Naive B cell (primary cell): ENCODE measurements at places on chromosomes 5 and 9. TPM values are rescaled to one million over a fixed set of nuclear protein-coding genes. Genes with fewer than 3 reads are reported as not detected.

PCDHB16 gene
- polyA plus RNA-seq: not detected

SLC25A2 gene
- not detected for polyA plus RNA-seq

ZNF300 gene
- polyA plus RNA-seq: 2.8 TPM

CDC20B gene
- polyA plus RNA-seq: not detected

SYK gene
- polyA plus RNA-seq: 261 TPM

CSNK1A1 gene
- polyA plus RNA-seq: 130 TPM

C9orf153 gene
- not detected for polyA plus RNA-seq

LOX gene
- not detected for polyA plus RNA-seq

WDR38 gene
- polyA plus RNA-seq: not detected

MAP1B gene
- 0.90 TPM for polyA plus RNA-seq

ZNF622 gene
- polyA plus RNA-seq: 41.4 TPM

C9orf85 gene
- 14.5 TPM for polyA plus RNA-seq

GOLGA2 gene
- polyA plus RNA-seq: 8.0 TPM

FOXD4L4 gene
- not detected for polyA plus RNA-seq

ANKRD18A gene
- polyA plus RNA-seq: not detected

C9orf50 gene
- not detected for polyA plus RNA-seq

SOX30 gene
- 0.78 TPM for polyA plus RNA-seq

IRX2 gene
- not detected for polyA plus RNA-seq

DMGDH gene
- polyA plus RNA-seq: not detected

IRGM gene
- polyA plus RNA-seq: 0.26 TPM

BHMT2 gene
- polyA plus RNA-seq: not detected

TAF1L gene
- polyA plus RNA-seq: not detected

CDKN2A gene
- 1.3 TPM for polyA plus RNA-seq

SIT1 gene
- 90.7 TPM for polyA plus RNA-seq

DMRTA1 gene
- polyA plus RNA-seq: not detected

PCDHGB3 gene
- not detected for polyA plus RNA-seq

HTR4 gene
- polyA plus RNA-seq: not detected

GNA14 gene
- not detected for polyA plus RNA-seq

PRDM9 gene
- not detected for polyA plus RNA-seq

MARCOL gene
- not detected for polyA plus RNA-seq

SHISAL2B gene
- polyA plus RNA-seq: not detected

PLAC8L1 gene
- not detected for polyA plus RNA-seq

SLC45A2 gene
- not detected for polyA plus RNA-seq

ACTBL2 gene
- polyA plus RNA-seq: not detected

IL31RA gene
- not detected for polyA plus RNA-seq

GSN gene
- 5.6 TPM for polyA plus RNA-seq

FOXD4L6 gene
- not detected for polyA plus RNA-seq

BTNL9 gene
- 0.73 TPM for polyA plus RNA-seq

LVRN gene
- not detected for polyA plus RNA-seq

TEX48 gene
- not detected for polyA plus RNA-seq

RBM27 gene
- polyA plus RNA-seq: 6.6 TPM

DCTN4 gene
- polyA plus RNA-seq: 12.9 TPM

CDHR2 gene
- not detected for polyA plus RNA-seq

SPEF2 gene
- 1.8 TPM for polyA plus RNA-seq

MCTP1 gene
- 2.3 TPM for polyA plus RNA-seq

SLC1A1 gene
- polyA plus RNA-seq: not detected

PDLIM4 gene
- polyA plus RNA-seq: not detected

PCDHGA8 gene
- polyA plus RNA-seq: not detected

MELK gene
- polyA plus RNA-seq: not detected
